ENCODE measurements at places on chromosomes 12 and 14. TPM values are rescaled to one million over a fixed set of nuclear protein-coding genes. Genes with fewer than 3 reads are reported as not detected.

The HOMEZ gene
- total RNA-seq, result 6.0 TPM

The TSHR gene
- not detected for total RNA-seq

The NPFF gene
- not detected for total RNA-seq

The CATSPERB gene
- total RNA-seq, result not detected

The FOXG1 gene
- not detected for total RNA-seq

The KCNJ8 gene
- 19.4 TPM for total RNA-seq

The MEG3 gene
- total RNA-seq, result 120 TPM

GRCh38 chr12:80175307-80175930 lies 76.1 kb downstream of the OTOGL start:
- no peak for DNase-seq

DNA sequence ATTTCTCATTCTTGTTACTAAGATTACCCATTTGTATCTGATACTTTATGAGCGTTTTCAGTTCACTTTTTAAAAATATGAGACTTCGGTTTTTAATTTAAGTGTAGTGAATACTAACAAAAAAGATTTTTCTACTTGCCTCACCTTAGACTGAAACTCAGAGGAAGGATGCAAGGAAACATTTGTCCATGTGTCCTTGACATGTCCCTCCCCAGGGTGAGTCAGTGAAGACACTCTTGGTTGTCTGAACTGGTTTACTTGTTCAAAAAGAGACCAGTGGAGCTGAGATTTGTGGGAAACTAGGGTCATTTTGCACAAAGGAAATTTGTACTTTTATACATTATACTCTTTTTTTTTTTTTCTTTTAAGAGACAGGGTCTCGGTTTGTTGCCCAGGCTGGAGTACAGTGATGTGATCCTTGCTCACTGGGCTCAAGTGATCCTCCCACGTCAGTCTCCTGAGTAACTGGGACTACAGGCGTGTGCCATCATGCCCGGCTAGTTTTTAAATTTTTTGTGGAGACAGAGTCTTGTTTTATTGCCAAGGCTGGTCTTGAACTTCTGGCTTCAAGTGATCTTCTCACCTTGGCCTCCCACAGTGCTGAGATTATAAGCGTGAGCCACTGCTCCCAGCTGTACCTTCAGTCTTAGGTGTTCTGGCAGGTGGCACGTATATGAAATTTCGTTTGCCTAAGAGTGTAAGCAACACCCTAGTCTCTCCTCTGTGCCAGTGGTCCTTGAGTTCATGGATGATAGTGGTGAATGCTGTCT lies 56.7 kb downstream of the PPFIBP1 start:
- no peak for DNase-seq

DNA sequence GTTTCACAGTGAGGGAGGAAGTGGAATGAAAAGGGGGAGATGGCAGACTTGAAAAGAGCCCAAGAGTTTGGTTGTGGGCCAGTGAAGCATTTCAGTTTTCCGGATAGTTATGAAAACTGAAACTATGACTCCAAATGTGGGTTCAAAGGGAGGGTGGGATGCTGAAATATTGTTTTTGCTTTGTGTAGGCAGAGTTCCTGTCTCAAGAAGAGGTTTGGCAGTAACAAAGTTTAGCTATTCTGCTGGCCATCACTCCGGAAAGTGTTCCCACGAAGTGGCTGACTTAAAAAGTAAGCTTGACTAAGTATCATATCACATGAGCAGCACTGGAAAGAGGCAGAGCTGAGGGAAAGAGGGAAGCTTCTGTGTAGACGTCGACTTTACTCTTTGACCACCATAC lies 85.2 kb downstream of the CAND1 start:
- peak; percentile 47 for DNase-seq

DNA sequence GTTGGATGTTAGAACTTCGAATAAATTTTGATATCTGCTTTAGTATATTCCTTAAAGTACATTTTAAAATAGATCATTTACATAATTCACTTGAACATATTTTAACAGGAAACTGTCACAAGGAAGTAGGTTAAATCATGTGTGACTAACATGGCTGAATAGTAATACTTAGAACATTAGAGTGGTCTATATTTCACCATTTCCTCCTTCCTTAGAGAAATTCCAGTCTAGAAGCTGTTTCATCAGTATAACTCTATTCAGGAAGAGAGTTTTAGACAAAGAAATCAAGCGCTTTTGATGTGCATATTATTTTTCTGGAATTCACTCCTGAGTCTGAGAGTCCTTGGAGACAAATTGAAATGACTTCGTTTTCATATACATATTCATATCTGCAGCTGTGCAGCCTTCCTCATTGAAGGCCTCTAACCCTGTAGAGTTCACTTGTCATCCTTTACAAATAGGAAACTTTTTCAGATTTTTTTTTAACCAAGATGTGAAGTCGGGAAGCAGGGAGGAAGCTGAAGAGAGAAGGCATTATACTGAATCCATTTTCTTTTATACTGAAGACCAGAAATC lies 28.4 kb downstream of the IRAK3 start:
- DNase-seq, result no peak

- no peak for DNase-seq
Measured at GRCh38 chr14:76118594-76118993, 33.1 kb upstream of the GPATCH2L start.

GRCh38 chr12:65364046-65364445 lies 85.6 kb downstream of the MSRB3 start:
- peak; percentile 25 for DNase-seq

DNA sequence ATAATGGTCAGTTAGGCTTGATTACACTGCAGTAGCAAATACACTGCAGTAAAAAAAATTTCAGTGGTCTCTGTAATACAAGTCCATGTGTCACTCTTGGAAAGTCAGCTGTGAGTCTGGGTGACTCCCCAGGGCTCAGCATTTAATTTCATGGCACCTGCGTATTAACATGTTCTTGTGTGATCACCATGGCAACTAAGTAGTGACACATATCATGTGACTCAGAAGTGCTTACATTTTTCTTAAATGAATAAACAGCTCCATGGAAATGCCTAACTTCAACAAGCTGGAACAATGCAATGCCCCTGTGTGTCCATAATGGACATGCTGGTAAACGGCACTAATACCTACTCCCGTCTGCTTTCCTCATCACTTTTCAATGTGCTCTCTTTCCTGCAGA lies 88.5 kb upstream of the ANO4 start:
- peak; percentile 83 for DNase-seq

- peak; percentile 56 for DNase-seq
Measured at GRCh38 chr12:122836027-122836921, 1.0 kb downstream of the HIP1R start.

DNA sequence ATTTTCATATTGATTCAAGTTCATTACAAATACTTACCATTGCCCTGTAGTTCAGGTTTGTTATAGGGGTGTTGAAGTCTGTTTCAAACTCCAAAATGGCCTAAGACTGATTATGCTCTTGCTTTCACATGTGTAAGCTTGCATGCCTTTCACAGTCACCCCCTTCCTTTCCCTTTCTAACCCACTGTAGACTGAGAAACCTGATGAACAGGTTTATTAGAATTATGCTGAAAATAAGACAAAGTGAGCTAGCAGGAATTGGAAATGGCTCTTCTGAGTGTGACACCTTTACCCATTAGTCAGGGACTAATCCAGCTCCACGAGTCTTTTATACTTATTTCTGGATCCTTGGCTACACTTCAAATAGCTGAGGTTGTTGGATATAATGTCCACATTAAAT lies 38.9 kb downstream of the FBXO33 start:
- no peak for DNase-seq

DNA sequence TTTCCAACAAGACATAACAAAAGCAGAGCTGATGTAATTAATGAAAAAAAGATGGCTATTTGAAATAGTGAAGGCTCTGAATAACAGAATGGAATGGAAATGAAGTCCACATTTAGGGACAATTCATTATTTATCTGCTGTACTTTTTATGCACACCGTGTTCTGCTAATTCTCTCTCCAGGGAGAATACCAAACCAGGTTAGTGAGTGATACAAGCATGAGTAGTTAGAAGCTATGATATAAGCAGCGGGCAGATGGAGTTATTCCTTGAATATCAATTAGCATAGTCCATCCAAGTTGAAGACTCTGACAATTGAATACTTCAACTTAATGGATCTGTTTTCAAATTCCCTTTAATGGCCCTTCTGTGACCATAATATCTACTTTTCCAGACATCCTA lies 162.1 kb upstream of the TMTC2 start:
- DNase-seq, result no peak

DNA sequence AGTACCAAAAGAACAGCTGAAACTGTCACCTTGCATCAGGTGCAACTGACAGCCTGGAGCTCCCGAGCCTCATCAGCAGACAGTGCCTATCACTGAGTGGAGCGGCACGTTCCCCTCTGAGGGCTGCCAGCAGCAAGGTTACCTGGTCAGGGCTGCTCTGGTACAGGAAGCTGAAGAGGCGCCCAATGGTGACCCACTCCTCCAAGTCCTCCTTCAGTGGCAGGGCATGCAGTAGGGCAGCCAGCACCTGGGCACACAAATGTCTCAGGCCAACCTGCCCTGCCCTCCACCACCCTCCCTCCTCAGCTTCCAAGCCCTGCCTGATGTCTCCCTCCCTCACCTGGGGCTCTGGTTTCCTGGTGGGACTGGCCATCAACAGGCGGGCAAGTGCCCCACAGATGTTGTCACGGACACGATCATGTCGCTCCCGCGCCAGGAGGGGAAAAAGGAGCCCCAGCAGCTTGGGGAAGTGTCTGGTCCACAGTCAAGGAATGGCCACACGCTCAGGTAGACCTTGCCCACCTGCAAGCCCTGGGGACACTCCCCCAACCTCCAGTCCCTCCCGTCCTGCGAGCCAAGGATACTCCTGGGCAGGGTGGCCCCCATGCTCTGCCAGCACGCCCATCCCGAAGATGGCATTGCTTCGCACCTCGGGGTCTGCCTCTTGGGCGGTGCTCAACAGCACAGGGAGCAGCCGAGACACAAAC lies 7.1 kb downstream of the IPO4 start:
- no peak for DNase-seq

All from fibroblast of villous mesenchyme (primary cell).